Suppressor macrophage (primary cell): ENCODE measurements at places on chromosomes 2 and 18.

GRCh38 chr2:216693414-216694080, 1.8 kb downstream of the IGFBP5 start:
- DNase-seq: no peak

DNA sequence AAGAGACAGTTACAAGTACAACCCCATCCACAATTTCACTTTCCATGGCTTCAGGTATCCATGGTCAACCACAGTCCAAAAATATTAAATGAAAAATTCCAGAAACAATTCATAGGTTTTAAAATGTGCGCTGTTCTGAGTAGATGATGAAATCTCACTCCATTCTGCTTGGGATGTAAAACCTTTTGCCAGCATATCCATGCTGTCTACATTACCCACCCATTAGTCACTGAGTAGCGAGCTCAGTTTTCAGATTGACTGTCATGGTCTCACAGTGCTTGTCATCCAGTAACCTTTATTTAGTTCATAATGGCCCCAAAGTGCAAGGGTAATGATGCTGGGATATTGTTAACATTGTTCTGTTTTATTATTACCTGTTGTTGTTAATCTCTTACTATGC, 40.5 kb downstream of the SMAD4 start:
- DNase-seq: no peak

- DNase-seq: no peak
These were observed 436.5 kb downstream of the RND3 start for GRCh38 chr2:150051004-150051403.

- DNase-seq: no peak
These were observed 34.1 kb downstream of the ITGB1BP1 start for GRCh38 chr2:9388950-9389911.

GRCh38 chr2:229088517-229088913, 182.6 kb downstream of the PID1 start:
- DNase-seq: no peak

- DNase-seq: peak; percentile 54
These were observed 32.6 kb upstream of the NPC1 start for GRCh38 chr18:23618862-23619387.

DNA sequence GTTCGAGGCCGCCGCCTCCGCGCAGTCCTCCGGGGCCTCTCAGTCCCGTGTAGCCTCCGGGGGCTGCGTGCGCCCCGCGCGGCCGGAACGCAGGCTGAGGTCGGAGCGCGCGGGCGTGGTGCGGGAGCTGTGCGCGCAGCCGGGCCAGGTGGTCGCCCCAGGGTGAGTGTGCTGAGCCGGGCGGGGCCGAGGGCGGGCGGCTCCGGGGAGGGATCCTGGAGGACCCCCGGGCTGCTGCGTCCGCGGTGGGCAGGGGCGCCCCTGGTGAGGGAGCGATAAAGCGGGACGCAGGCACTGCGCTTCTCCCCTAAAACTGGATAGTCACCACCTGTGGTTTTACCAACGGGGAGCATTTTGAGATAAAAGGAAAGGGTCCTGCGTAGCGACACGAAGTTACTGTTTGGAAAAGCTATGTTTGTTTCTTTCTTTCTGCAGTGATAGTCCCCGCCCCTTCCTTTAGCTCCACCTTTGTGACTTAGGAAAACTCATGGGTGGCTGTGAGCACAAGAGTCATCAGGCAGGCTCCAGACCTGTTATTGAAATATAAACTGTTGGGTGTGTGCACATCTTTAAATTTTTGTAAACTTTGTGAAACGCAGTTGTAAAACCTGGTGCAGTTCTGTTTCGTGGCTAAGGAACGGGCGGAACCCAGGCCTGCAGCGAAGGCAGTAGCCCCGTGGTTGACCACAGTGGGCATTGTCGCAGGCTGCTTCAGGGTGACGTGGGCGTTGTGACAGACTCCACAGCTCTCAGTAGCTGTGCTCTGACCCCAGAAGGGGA, 687 bp downstream of the CTDP1 start:
- peak; percentile 68 for DNase-seq

- no peak for DNase-seq
These were observed 15.3 kb downstream of the CAPN14 start for GRCh38 chr2:31202041-31202440.
